Right lobe of liver (tissue), 6 donors: ENCODE measurements at places on chromosomes 7 and 10. TPM values are rescaled to one million over a fixed set of nuclear protein-coding genes. Genes with fewer than 3 reads are reported as not detected.

DNA sequence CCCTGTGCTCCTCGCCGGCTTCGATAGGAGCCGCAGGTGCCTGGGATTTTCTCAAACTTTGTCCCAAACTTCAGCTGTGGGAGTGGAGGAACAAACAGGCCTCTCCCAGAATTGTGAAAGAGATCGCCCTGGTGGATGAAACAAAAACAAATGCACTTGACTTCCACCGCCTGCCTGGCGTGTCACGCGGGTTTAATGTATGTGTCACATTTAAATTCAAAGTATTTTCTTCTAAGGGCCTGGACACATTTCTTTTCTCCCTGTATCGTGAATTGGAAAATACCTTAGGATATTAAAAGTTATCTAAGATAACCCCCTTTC lies 694 bp upstream of the WASL start:
- peak overlapping the region; percentile 86 for H3K4me3 ChIP-seq
- peak overlapping the region; percentile 96 for H3K27ac ChIP-seq
- no peaks in the 10 kb centered on the region for H3K36me3 ChIP-seq
- H3K27me3 ChIP-seq = no peaks in the 10 kb centered on the region
- peak; percentile 35 for DNase-seq

DNA sequence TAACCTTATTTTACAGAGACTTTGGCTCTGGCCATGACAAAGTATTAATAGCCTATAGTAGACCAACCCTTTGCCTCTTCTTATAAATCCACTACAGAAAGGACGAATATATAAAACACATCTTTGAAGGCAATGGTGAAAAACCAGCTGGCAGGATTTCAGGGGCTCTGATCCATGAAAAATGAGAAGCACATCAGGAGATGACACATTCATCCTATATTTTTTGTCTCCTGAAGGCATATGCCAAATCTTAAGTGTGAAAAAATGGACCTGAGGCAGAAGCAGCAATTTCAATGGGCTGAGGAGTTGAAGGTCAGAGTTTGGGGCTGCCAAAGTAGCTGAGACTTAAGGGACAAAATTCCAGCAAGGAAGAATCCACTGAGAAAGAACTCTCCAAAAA lies 14.4 kb downstream of the RNF216 start:
- no peaks in the 10 kb centered on the region for H3K4me1 ChIP-seq
- no peaks in the 10 kb centered on the region for H3K36me3 ChIP-seq
- H3K27ac ChIP-seq = no peak overlapping the region
- no peak overlapping the region for H3K4me3 ChIP-seq
- no peaks in the 10 kb centered on the region for H3K27me3 ChIP-seq

DNA sequence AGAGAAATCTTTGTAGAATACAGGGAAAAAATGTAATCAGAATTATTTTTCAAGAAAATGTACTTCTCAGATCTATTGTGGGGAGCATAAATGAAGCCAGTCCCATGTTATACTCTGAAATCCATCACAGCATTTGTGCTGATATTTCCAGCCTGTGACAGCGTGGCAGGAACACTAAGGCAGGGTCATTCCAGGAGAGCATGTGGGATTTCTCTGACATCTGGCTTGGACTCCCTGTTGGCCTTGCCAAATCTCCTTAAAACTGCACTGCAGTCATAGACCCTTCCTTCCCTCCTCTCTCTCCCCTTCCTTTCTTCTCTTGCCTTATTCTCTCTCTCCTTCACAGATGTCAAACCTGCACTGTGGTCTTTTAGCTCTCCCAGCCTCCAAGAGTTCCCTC lies 6.5 kb upstream of the TSPAN13 start:
- H3K27me3 ChIP-seq = no peaks in the 10 kb centered on the region
- no peak overlapping the region for H3K27ac ChIP-seq
- H3K4me1 ChIP-seq = no peaks in the 10 kb centered on the region
- H3K4me3 ChIP-seq = no peak overlapping the region

DNA sequence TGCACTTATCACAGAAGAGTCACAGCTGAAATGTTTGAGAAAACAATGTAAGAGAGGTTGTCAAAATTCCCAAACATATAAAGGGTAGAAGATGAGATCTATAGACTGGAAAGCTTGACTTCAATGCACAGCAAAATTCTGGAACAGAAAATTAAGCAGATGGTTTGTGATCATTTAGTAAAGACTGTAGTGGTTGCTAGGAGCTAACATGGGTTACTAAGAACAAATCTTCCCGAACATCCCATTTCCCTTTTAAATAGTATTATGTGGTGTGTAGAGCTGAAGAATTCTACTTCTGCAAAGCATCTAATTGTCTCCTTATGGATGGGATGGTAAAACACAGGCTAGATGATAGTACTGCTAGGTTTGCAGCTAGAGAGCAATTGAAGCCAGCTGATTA lies 312.3 kb downstream of the CAMK1D start:
- H3K36me3 ChIP-seq = no peaks in the 10 kb centered on the region
- no peak for DNase-seq
- no peaks in the 10 kb centered on the region for H3K27me3 ChIP-seq
- H3K27ac ChIP-seq = no peak overlapping the region

DNA sequence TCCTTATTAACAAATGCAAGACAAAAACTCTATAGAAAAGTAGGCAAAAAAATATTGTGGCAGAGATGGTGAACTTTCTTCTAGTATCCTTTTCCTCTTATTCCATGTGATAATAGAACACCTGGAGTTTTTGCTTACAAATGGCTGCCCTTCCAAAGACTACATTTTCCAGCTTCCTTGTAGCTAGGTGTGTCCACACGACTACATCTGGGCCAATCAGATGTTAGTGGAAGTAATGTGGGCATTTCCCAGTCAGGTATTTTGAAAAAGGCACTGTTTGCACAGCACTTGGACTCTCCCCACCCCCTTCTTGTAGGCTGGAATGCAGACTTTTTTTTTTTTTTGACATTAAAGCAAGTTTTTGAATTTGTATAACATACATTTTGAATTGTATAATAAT lies 105.5 kb upstream of the TBX20 start:
- no peaks in the 10 kb centered on the region for H3K4me1 ChIP-seq
- H3K4me3 ChIP-seq = no peak overlapping the region
- no peaks in the 10 kb centered on the region for H3K36me3 ChIP-seq
- no peak for DNase-seq
- H3K27ac ChIP-seq = no peak overlapping the region

DNA sequence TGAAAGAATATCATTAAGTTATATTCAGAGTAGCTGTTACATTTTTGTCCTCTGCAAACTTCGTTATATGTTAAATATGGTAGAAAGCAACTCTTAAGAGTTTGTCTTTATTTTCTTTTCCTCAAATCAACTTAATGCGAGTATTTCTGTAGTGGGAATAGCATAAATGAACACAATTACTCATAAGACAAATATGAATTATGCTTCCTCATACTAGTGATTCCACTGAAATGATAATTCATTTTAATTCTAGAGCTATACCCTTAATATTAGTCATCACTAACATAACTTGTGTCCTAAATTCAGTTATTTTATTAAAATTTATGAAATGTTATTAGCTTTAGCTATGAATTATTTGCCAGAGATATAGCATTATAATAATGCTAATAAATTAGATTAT lies 820.6 kb upstream of the KCND2 start:
- no peak for DNase-seq
- no peaks in the 10 kb centered on the region for H3K27me3 ChIP-seq
- no peaks in the 10 kb centered on the region for H3K36me3 ChIP-seq
- no peak overlapping the region for H3K27ac ChIP-seq
- no peak overlapping the region for H3K4me3 ChIP-seq
- H3K4me1 ChIP-seq = no peaks in the 10 kb centered on the region

- H3K36me3 ChIP-seq = no peaks in the 10 kb centered on the region
- no peak overlapping the region for H3K4me3 ChIP-seq
- DNase-seq = no peak
- no peak overlapping the region for H3K27ac ChIP-seq
Measured at GRCh38 chr10:127198307-127198706, 1.9 kb upstream of the INSYN2A start.

DNA sequence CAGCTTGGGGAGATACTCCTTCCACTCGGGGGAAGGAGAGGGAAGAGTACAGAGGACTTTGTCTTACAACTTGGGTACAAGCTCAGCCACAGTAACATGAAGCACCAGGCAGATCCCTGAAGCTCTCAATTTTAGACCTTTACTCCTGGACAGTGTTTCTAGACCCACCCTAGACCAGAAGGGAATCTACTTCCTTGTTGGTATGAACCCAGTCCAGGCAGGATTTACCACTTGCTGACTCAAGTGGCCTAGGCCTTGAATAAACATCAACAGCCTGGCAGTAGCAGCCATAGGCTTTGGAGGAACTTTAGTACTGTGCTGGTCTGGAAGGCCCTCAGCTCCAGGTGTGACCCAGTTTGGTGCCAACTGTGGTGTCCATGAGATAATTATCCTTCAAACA lies 173.1 kb downstream of the ADRA2A start:
- no peak for DNase-seq
- H3K36me3 ChIP-seq = no peaks in the 10 kb centered on the region
- H3K27me3 ChIP-seq = no peaks in the 10 kb centered on the region

DNA sequence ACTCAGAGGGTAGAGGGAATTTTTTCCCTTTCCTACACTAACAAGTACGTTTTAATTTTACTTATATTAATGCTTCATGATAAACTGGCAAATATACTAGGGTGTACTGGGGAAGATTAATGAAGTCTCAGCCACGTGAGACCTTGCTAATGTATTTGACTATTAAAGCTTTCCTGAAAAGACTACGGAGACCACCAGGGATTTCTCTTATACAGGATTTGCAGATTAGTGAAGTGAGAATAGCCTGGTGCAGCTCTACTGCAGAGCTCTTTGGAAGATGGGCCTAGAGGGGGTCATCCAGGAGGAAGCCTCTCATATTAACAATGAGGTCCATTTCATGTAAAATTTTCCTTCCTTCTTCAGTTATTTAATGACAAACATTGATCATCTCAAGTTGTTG lies 379.0 kb downstream of the SORCS1 start:
- no peaks in the 10 kb centered on the region for H3K36me3 ChIP-seq
- no peak for DNase-seq
- H3K4me3 ChIP-seq = no peak overlapping the region
- H3K27ac ChIP-seq = no peak overlapping the region

DNA sequence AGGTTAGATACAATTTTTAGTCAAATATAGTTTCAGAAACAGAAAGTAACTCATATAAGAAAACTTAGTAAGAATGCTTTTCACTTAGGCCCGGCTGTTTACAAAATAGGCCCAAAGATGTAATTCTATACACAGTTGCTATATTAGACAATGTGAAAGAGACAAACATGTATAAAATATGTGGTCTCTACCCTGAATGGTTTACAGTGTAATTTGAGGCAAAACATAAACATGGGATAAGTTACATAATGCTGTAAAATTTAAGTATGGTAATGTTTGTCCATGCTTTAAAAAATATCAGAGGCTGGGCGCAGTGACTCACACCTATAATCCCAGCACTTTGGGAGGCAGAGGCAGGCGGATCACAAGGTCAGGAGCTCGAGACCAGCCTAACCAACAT lies 18.7 kb downstream of the KRIT1 start:
- H3K4me1 ChIP-seq = no peaks in the 10 kb centered on the region
- H3K27me3 ChIP-seq = no peaks in the 10 kb centered on the region
- no peak overlapping the region for H3K4me3 ChIP-seq
- DNase-seq = no peak

DNA sequence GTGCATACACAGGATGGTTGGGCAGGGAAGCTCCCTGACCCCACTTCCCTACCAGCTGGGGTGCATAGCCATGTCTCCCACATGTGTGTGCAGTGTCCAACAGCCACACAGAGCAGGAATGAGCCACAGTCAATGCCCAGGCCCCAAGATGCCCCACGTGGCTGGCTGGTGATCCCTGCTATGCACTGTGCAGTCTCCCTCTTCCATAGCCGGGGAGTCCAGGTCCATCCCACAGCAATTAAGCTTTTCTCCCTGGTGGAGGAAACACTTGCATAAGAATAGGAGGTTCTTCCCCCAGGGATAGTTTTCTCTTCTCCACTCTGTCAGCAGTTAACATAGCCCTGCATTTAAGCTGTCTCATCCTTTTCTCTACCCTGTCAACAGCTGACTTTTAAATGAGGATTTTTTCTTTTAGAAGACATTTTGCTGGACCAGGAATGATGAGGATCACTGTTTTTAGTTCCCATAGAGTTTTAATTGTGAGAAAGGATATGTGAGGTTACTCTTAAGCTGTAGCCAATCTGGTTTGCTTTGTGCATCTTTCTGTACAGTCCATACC lies 396.5 kb upstream of the VWC2 start:
- no peak overlapping the region for H3K4me3 ChIP-seq
- H3K36me3 ChIP-seq = no peaks in the 10 kb centered on the region
- DNase-seq = no peak
- H3K27ac ChIP-seq = no peak overlapping the region

DNA sequence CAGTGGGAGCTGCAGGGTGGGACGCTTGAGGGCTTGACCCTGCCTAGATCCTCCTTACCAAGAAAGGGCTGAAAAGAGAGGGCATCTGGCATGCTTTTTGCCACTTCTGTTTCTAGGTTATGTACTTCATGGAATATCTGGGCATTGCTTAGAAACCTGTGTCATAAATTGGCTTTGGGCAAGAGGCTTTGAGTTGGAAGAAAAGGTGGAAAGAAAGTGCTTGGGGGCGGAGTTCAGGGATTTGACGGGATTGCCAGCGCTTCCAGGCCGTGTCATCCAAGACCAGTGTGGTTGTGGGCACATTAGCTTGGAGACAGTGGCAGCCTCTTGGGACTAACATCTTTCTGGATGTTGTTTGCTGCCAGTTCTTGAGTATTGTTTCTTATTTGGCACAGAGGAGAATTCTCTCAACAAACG lies 825 bp downstream of the ZNF862 start:
- peak overlapping the region; percentile 82 for H3K4me3 ChIP-seq
- peak overlapping the region; percentile 36 for H3K27ac ChIP-seq
- no peaks in the 10 kb centered on the region for H3K36me3 ChIP-seq
- H3K4me1 ChIP-seq = no peaks in the 10 kb centered on the region
- H3K27me3 ChIP-seq = no peaks in the 10 kb centered on the region

DNA sequence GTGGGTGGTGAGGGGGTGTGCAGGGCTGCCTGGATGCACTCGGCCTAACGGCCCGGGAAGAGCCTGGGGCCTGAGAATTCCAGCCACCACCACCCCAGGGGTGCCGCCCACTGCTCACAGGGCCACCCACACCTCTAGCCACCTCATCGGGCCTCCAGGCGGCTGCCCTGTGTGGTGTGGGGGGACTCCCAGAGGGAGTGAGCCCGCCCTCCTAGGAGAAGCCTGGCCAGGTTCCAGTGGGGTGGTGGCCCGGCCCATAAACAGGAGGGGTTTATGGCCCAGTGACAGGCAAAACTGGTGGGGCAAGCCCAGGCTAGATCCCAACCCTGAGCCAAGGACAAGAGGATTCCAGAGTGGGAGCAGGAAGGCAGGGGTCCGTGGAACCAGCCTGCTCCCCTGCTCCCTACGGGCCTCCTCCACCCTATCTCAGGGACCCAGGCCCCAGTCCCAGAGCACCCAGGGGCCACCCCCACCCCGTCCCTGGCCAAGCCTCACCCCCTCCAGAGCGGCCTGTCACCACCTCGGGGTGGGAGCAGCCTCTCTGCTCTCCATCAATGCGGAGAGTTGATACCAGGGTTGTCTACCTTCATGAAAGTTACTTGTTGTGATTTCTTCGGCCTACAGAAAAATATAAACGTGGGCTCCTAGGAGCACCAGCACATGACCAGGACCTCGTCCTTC lies 20.2 kb upstream of the PDGFA start:
- no peak overlapping the region for H3K4me3 ChIP-seq
- no peaks in the 10 kb centered on the region for H3K36me3 ChIP-seq
- no peaks in the 10 kb centered on the region for H3K27me3 ChIP-seq

The ENTPD1 gene
- total RNA-seq = 1.8 TPM

The MOGAT3 gene
- 10.1 TPM for total RNA-seq

The ADCYAP1R1 gene
- total RNA-seq = 0.35 TPM

The BEND7 gene
- 21.5 TPM for total RNA-seq

The PKD2L1 gene
- not detected for total RNA-seq

The SLC26A5 gene
- total RNA-seq = 0.64 TPM
